ENCODE measurements at places on chromosomes 2 and 18.

GRCh38 chr2:210177769-210178168 lies 6.6 kb upstream of the KANSL1L start:
- no peak for DNase-seq

GRCh38 chr2:98804265-98804650 lies 73.3 kb upstream of the MGAT4A start:
- DNase-seq = no peak

DNA sequence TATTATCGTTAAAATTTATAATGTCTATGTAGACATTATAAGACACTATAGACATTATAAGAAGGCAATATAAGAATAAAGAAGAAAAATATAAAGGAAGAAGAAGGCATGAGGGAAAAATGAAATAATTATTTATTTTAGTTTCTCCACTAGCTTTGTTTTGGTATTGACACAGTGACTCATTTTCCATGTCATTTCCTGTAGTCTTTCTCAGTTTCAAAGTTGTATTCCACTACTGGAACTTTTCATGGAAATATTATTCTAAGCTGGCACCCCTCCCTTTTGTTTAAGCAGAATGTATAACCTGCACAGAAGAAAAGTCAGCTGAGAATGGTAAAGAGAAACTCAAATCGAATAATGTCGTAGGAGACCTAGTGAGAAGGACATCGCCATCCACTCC lies 234.2 kb upstream of the NETO1 start:
- DNase-seq = no peak

- DNase-seq = no peak
Measured at GRCh38 chr2:129135017-129135416, 816.3 kb upstream of the HS6ST1 start.

DNA sequence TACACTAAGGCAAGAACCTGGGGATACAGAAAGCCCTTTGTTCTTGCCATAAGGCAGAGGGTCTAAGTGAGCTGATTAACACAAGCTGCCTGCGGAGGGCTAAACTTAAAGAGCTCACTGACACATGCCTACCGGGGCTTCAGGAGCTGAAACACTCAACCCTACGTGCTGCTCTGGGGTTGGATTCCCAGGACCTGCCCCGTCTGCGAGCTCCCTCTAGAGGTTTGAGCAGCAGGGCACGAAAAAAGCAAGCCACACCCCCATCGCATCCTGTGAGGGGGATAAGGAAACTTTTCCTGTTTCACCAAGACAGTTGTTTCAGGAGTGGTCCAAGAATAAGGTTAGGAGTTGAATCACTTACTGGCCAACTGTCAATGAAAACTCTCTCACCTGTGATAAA lies 562.1 kb downstream of the TMX3 start:
- DNase-seq = no peak

Data from activated T-helper 2 cell treated with anti-CD3 and anti-CD28 coated beads, Interferon-gamma antibody, Interleukin-2, Interleukin-4, amounts not matched to agents 10 μg/mL and 5 μg/mL and 100 μg/mL, durations not matched to agents 14 hours and 24 hours and 36 hours (primary cell).